GM18507 (cell line): ENCODE measurements at places on chromosomes 6 and 20.

DNA sequence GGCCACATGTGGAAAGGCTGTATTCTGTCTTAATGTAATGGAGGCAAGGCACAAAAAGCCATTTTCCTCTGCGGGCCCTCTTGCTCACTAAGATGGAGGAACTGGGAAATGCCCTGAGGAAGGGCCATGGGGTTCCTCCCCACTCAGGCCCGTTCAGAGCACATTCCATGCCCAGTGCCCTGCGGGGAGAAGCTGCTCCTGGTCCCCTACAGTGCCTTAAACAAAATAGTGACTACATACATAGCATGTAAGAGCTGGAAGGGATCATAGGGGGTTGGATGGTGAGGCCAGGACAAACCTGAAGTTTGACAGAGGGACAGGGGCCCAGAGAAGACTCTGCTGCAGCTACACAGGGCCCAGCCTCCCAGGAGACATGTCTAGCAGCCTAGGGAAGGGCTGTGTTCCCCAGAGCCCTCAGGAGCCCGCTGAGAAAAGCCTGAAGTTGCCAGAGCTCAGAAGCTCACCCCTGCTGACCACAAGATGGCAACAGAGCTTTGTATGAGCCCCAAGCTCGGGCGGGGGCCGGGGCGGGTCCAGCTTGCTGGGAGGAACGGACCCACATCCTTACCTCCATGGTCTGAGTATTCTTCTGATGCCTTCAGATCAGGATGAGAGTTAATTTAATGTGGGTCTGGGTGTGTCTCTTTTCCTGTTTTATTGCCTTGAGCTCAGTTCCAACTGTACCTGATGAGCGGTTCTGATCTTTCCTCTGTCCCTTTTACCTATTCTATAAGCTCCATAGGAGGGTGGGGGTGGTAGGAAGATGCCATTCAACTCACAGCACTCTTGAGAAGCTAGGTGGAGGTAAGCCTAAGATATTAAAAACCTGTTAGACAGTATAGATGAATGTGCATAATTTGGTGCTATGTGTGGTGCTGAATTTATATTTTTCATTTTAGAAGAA, 242.9 kb downstream of the CDC5L start:
- DNase-seq: peak; percentile 25

DNA sequence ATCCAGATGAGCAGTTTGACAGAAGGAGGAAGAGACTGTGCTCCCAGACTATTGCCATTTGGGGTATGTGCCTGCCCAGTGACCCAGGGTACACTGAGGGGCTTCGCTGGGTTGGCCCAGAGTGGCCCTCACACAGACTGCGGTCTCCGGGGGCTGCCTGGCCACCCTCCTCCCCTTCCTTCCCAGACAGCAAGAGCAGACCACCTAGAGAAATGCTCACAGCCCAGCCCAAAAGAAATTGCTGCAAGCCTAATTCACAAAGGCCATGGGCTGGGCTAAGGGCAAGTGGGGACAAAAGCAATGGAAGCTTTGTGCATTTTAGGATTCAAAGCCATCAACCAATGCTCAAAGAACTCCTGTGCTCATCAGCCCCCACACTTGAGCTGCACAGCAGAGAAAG, 277.6 kb downstream of the CDC5L start:
- no peak for DNase-seq

DNA sequence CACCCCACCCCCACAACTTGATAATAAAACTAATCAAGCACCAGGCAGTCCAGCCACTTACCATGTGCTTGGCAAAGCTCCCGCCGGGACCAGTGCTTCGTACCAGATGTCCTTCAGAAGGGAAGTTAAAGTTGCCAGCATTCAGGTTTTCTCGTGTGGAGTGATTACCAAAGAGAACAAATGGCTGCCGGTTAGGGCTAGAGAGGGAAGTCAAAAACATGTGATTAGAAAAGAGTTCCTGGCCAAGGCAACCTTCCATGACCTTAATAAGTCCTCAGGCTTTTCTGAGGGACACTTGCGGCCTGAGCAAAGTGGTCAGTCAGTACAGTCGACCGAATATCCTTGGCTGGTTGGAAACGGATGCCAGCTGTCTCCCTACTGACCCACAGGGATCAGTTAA, 67.0 kb downstream of the DNAAF9 start:
- no peak for DNase-seq

GRCh38 chr6:167238694-167239467, 52.2 kb upstream of the UNC93A start:
- DNase-seq: no peak
